Fibroblast of skin of right quadriceps (primary cell): ENCODE measurements at places on chromosomes 13 and 19.

GRCh38 chr13:114067886-114068651 lies 64.4 kb downstream of the RASA3 start:
- DNase-seq = no peak

- no peak for DNase-seq
Measured at GRCh38 chr13:41144576-41144975, 12.0 kb upstream of the KBTBD6 start.

DNA sequence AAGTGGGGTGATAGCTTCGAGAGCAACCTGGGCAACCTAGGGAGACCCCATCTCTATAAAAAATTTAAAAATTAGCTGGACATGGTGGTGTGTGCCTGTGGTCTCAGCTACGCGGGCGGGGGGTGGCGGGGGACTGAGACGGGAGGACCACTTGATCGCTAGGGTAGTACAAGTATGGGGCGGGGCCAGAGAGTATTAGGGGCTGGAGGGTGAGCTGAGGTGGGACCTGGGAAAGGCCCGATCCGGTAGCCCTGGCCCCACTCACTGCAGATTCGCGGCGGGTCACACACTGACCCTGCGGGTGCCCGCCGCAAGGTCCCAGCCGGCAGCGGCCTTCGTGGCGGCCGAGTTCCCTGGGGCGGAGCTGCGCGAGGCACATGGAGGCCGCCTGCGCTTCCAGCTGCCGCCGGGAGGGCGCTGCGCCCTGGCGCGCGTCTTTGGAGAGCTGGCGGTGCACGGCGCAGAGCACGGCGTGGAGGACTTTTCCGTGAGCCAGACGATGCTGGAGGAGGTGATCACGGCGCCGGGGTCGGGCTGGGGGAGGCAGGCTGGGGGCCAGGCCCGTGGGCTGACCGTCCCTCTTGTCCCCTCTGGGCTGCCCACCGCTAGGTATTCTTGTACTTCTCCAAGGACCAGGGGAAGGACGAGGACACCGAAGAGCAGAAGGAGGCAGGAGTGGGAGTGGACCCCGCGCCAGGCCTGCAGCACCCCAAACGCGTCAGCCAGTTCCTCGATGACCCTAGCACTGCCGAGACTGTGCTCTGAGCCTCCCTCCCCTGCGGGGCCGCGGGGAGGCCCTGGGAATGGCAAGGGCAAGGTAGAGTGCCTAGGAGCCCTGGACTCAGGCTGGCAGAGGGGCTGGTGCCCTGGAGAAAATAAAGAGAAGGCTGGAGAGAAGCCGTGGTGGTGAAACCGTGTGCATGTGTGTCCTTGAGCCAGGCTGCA lies 2.0 kb upstream of the ARHGAP45 start:
- DNase-seq = peak; percentile 49

DNA sequence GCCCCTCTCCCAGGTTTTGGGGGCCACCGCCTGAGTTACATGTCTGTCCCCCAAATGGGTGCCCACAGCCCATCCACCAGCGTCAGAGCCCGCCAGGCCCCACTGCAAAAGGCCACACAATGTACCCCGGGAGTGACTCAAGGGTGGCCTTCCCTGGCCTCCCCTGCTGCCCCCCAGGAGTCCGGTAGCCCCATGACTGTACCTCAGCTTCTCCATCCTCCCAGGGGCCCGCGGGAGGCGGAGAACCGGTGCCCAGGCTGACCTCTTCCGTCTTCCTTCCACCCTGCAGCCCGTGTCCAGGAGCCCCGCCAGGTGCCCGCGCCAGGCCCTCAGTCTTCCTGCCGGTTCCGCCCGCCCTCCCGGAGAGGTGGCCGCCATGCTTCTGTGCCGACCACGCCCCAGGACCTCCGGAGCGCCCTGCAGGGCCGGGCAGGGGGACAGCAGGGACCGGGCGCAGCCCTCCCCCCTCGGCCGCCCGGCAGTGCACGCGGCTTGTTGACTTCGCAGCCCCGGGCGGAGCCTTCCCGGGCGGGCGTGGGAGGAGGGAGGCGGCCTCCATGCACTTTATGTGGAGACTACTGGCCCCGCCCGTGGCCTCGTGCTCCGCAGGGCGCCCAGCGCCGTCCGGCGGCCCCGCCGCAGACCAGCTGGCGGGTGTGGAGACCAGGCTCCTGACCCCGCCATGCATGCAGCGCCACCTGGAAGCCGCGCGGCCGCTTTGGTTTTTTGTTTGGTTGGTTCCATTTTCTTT lies 10.3 kb downstream of the CBARP start:
- no peak for DNase-seq

DNA sequence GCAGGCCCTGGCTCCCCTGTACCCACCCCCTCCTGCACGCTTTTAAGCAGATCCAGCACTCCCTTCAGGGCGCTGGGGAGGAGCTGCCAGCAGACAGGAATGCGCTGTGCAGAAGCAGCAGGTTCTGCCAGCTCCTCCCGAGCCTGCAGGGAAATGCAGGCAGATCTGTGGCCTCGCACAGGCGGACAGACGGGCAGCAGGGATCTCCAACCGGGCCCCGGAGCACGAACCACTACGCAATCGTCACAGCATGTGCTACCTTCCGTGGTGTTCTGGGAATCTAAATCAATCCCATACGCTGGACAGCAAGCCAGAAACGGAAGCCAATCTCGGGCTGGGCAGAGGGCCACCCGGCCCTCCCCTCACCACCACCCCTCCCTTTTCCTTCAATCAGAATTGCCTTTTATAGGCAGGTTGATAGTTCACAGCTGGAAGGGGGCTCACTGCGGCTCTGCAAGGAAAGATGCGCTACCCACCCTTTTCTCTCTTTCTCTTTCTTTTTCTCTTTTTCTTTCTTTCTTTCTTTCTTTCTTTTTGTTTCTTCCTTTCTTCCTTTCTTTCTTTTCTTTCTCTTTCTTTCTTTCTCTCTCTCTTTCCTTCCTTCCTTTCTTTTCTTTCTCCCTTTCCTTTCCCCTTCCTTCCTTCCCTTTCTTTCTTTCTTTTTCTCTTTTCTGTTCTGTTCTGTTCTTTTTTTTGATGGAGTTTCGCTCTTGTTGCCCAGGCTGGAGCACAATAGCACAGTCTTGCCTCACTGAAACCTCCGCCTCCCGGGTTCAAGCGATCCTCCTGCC lies 99.9 kb downstream of the GNG7 start:
- peak; percentile 96 for DNase-seq

DNA sequence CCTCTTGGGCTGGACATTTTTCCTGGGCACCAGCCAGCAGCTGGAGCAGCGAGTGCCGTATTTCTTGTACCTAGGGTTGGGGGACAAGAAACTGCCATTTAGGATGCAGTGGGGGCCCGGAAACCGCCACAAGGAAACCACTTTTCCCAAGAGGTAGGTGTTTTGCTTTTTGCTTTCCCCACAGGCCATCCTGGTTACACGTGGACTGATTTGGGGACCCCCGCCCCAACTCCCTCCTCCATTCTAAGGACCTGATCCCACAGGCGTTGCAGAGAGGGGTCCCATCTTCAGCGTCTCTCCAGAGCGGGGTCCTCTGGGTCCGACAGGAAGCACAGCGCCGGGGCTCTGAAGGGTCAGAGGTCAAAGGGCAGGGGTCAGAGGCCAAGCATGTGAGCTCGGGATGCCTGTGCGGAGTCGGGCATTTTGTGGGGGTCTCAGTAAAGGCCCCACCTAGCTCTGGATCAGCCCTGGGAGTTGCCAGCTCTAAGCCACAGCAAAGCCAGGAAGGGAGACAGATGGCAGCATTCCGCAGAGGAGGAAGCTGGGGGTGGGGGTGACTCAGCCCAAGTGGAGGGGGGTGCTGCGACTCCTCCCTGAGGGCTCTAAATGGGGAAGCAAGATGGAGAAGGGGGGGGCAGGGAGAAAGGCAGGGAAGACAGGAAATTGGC lies 4.3 kb downstream of the ZGLP1 start:
- peak; percentile 82 for DNase-seq

DNA sequence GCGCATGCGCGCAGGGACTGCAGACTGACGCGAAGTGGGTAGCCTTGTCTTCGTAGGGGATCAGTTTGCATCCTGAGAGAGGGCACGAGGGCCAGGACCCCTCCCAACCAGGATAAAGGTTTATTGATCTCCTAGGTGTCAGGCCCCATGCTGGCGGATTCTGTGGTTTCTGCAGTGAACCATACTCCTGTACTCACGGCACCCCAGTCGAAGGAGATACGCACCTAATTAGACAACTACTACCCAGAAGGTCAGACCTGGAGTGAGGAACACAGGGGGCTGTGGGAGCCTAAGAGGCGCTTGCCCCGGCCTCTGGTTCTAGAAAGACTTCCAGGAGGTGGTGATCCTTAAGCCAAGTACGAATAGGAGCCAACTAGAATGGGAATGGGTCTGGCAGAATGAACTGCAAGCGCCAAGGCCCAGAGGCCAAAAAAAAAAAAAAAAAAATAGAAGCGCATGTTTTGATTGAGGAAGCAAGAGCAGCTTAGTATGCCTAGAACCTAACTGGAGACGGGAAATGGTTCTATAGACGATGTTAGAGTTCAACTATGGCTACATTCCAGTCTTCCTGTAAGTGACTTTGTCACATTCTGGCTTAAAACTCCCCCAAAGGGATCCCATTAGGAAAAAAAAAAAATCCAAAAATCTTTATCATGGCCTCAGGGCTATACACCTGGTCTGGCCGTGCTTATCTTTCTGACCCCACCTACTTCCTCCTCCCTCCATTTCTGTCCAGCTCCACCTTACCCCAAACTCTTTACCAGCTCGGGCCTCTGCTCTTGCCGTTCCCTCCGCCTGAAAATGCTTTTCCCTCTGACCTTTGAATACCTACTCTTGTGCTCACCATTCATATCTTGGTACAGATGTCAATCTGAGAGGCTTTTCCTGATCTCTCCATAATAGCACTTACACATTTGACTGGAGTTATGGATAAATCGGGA lies 902 bp upstream of the ZNF428 start:
- DNase-seq = no peak

GRCh38 chr19:35240327-35240726 lies 8.5 kb upstream of the LSR start:
- no peak for DNase-seq

DNA sequence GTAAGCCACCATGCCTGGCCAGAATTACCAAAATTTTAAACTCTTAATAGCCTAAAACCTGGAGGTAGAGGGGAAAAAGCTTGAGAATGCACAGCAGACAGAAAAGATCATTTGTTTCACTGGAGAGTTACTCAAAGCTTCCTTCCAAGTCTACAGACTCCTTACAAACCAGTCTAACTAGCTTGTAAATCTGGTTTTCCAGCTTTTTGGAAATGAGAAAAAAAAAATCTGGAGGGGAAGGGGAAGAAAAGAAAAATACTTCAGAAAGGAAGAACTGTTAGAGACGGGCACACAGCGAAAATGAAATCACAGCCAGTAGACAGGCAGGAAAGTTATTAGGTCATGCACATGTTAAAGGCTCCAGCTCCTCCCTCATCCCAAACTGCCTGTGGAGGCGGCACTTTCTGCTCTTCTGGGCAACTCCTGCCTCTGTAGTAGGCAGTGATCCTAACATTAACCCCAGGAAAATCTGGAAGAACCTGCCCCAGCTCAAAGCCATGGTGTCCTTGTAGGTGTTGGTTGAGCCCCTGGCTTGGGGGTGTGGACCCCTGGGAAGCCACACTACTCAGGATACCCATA lies 17.3 kb downstream of the PARP4 start:
- no peak for DNase-seq

- no peak for DNase-seq
Measured at GRCh38 chr13:112871742-112872141, 97.3 kb upstream of the MCF2L start.

GRCh38 chr13:73428137-73428536 lies 369.3 kb downstream of the KLF5 start:
- peak; percentile 51 for DNase-seq

- no peak for DNase-seq
Measured at GRCh38 chr19:30363073-30363472, 9.1 kb upstream of the ZNF536 start.

DNA sequence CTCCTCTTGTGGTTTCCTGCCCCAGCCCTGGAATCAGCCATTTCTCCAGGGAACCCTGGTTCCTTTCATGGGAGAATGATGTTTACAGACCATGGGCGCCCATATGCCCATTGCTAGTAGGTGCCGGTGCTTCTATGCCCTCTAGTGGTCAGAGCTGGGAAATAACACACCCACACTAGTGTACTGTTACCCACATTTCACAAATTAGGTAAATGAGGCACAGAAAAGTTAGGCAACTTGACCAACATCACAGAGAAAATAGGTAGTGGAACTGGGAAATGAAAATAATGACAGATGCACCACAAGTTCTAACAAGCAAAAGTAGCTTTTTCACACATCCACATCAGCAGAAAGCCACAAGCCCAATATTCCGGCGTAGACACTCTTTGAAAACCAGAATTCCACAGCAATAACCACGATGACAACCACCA lies 1.3 kb upstream of the CEACAM3 start:
- DNase-seq = peak; percentile 21

GRCh38 chr13:42852136-42852535 lies 70.8 kb downstream of the FAM216B start:
- DNase-seq = no peak

DNA sequence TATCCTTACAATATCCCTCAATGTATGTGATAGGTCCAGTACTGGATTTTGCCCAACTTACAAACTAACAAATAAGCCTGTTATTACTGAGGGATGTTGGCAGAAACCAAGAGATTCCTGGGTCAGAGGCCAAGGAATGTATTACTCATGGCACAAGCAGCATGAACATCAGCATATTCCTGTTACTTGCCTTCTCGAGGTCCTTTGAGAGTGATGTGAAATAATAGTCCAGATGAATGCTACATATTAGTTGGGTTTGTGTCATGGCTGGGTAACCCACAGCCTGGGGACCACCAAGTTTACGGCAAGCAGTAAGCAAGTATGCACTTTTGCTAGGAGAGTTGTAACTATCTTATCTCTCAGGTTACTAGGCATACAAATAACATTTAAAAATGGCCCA lies 384.5 kb upstream of the GPC6 start:
- peak; percentile 85 for DNase-seq

DNA sequence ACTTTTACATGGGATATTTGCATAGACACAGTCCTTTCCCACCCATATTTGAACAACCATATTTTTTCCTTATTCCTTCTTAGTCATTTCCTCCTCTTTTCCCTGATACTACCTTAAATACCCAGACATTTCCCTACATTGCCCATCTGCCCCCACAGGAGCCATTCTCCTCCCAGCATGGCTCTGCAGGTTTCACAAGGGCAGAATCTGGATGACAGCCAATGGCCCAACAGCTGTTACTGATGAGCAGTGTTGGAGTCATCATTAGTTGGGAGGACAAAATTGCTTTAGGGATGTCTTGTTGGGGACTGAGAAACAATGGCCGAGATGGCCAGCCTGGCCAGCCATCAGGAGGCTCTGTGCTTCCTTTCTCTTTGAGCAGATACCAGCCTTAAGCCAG lies 209.5 kb downstream of the KLF5 start:
- DNase-seq = peak; percentile 64

DNA sequence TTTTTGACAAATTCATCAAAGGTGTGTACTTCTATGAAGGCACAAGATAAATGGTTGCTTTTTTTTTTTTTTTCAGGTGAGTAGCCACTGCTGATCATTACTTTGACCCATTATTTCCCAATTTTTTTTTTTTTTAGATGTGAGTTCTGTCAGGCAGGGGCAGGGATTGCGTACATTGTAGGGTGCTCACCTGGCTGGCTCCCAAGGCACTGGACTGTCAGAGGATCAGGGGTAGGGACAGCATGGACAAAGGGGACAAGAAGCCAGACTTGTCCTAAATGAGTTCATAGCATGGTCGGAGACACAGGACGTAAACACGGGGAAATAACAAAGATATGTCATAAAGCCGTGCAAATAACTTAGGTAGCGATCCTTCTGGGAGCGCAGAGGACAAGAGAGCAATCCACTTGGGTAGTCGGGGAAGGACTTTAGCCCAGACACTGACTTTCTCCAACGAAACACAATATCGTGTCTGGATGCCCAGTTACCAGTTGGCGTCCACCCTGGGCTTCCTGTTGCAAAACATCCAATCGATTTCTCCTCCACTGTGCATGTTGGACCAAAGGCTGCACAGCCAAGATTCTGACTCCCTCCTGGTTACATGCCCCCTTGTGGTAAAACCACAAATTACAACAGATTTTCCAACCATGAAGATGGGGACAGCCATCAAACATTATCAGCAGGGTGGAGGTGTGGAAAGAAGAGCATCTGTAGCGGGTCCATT lies 27.5 kb upstream of the KATNAL1 start:
- no peak for DNase-seq
